ENCODE measurements at places on chromosomes 16 and 17.

GRCh38 chr17:35245196-35245486 lies 2.3 kb downstream of the SLFN5 start:
- DNase-seq, result no peak

DNA sequence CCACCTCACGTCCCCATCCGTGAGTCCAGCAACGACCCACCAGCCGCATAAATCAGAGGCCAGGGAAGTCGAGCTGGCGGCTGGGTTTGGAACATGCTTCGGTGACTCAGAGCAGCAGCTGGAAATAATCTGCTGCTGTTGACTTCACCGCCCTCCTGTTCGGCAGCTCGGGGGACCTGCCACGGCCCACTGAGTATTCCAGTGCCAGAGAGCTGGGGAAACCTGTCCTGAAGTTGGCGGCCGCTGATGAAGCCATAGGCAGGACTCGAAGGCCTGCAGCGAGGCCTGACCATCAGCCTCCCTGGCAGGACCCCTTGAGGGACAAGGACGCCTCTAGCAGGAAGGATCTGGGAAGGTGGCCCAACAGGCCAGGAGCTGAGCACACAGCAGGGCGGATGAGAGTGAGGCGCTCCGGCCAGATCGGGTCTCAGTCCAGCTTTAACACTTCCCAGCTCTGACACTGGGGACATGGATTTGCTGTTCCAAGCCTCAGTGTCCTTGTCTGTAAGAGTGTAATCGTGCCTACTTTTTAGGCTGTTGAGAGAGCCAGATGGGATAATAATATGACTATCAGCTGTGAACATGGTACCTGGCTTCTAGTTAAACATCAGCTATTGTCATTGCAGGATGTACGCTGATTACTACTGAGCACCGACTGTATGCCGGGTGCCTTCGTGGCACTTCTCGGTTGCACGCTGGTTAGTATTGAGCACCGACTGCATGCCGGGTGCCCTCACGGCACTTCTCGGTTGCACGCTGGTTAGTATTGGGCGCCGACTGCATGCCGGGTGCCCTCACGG lies 50.4 kb upstream of the CIBAR2 start:
- DNase-seq, result no peak

DNA sequence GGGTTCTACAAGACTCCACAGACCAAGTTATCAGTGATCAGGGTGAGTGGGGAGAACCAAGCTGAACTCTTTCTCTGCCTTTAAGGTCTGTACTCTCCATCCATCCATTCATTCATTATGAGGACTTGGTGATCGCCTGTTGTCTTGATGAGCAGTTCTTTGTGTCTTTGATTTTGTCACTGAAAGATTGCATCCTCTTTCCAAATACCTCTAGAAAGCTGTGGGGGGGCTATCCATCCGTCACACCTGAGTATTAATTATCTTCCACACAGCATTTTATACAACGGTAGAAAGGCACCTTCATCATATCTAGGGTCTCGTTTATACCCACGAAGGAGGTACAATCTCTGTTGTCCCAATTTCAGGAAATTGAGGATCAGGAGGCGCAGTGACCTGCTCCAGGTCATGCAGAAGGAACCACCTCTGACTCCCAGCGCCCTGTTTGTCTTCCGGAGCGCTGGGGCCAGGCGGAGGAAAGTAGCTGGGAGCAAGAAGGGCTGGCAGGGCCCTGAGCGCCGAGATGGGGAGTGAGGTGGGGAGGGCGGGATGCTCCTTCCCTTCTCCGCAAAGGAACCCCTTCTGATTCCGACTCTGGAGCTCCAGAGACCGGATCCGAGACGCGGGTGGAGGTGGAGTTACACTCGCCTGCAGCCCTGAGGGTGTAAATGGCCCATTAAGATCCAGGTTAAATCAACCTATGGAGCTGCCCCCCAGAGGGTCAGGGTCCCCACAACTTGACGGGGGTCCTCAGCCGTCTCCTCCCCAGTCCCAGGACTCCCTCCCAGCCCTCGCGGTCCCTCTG lies 605 bp upstream of the ABAT start:
- DNase-seq, result no peak

DNA sequence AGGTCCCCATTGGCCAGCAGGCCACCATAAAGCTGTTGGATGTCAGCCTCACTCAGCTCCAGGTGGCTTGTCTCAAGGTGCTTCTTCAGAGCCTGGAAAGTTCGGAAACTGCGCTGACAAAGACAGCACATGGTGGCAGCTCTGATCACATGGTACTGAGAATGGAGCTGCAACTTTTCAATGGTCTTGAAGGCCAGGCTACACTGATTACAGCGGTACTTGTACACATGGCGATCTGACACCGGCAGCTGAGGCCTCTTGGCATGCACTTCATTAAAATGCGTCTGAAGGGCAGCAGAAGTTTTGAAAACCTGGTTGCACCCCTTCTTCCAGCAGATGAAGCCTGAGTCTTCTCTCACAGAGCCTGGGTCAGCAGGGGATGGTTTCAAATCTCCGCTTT lies 249.7 kb downstream of the ZFHX3 start:
- no peak for DNase-seq

GRCh38 chr17:74729368-74729767 lies 7.7 kb upstream of the RAB37 start:
- DNase-seq, result no peak

- DNase-seq, result no peak
These were observed 1.1 kb upstream of the ADGRG1 start for GRCh38 chr16:57627184-57627871.

DNA sequence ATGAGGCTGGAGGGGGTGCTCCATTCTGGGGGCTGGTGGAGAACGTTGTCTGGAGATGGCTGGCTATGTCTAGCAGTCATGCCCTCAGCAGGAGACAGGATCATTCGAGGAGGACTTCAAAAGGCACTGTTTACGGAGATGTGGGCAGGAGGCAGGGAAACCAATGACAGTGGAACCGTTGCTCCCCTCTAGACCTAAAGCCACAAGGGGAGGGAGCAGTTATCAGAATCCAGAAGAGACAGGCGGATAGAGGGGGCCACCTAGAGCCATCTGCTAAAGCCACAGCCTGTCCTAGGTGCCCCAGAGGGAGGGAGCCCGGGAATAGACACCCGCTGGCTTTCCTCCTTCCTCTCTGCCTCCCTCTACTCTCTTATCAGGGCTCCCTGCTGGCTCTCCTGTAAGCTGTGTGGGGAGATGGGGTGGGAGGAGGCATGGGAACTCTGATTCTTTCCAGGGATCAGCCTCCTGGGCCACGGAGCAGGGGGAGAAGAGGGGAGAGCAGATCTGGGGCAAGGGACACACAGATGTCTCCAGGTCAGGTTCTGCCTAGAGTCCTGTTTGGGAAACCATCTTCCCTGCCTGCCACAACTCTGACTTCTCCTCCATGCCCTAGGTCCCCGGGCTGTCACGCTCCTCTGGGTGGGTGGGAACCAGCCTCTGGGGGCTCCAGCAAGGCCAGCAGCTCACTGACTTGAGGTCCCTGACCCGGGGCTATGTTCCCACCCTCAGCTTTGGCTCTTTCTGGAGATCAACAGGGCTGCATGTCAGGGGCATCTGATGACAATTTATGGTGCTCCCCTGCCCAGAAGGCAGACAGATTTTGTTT lies 42.3 kb downstream of the IRX3 start:
- no peak for DNase-seq

DNA sequence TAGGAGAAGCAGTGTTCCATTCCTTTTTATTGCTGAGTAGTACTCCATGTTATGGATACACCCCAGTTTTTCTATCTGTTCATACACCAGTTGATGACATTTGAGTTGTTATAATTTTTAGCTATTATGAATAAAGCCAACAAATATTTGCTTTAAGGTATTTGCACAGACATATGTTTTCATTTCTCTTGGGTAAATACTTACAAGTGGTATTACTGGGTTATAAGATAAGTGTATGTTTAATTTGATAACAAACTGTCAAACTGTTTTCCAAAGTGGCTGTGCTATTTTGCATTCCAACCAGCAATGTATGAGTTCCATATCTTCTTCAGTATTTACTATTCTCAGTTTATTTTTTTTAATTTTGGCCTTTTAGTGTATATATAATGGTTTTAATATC lies 27.7 kb upstream of the GFOD2 start:
- DNase-seq, result no peak

DNA sequence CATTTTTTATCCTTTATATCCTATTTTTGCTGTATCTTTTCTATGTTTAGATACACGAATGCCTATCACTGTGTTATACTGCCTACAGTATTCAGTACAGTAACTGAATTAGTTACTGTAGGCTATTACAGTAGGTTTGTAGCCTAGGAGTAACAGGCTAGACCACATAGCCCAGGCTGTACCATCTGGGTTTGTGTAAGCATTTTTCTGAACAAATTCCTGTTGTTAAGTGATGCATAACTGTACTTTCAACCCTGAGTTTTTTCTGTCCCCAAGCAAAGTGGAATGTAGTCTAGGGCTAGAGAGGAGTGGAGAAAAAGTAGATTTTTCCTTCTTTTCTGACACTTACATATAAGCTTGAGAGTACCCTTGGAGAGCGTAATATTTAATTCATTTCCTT lies 282.1 kb downstream of the HS3ST3B1 start:
- no peak for DNase-seq

DNA sequence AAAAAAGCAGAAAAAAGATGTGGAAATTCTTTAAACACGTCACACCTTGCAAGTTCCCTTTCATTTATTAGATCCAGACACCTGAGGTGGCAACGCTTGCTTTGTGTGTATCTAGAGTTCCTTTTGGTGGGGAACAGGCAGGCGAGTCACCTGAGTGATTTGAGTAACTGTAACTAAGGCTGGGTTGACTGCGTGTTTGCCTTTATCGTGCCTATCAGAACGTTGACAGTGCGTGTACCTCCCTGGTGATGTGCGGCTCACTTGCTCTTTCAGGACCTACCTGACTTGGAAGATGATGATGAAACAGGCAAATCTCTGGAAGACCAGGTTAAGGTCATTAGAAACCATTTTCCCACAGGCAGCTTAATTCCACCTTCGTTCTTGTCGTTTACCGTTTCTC lies 12.5 kb downstream of the TAF1C start:
- DNase-seq, result no peak

GRCh38 chr16:65745201-65745708 lies 621.2 kb upstream of the CDH5 start:
- no peak for DNase-seq
